ENCODE measurements at places on chromosomes 1 and 21.

GRCh38 chr1:65235867-65236805 lies 73.2 kb upstream of the DNAJC6 start:
- no peak for DNase-seq

DNA sequence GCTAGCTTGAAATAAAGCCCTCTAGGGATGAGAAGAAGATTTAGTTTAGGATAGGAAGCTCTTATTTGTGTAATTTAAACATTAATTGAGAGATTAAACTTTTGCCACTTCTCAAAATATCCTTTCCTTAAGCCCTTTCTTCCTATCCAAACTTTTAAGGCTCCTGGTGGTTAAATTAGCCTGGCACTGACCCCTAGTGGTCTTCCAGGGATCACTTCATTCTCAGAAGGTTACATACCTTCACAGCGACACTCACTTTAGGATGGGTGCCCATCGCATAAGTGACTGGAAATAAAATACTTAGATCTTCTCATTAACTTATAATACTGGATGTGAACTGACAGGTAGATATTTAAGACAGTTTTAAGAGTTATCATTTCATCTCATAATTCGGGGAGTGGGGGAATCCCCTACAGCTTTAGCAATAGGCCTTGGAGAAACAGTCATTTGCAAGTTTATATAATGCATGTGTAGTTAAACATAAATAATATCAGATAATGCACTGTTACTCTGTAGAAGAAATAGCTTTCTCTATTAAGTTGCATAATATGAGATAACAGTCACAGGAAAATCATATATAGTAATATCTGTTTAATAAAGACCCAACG lies 7.4 kb downstream of the LHX9 start:
- peak; percentile 32 for DNase-seq

DNA sequence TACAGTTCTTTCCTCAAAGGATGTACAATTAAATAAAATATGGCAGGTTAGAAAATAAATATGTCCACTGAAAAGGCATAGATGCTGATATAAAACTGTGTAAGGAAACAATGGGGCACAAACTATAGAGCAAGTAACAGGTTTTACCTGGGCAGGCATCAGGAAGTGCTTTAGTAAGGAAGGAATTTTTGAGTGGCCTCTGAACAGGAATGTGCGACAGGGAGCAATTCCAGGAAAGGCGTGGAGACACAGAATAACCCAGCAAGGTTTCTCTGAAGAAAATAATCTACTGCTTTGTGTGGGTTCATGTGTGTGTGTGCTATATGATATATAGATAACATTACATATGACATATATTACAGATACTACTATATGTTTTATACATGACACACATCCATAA lies 128.4 kb downstream of the RGS21 start:
- no peak for DNase-seq

DNA sequence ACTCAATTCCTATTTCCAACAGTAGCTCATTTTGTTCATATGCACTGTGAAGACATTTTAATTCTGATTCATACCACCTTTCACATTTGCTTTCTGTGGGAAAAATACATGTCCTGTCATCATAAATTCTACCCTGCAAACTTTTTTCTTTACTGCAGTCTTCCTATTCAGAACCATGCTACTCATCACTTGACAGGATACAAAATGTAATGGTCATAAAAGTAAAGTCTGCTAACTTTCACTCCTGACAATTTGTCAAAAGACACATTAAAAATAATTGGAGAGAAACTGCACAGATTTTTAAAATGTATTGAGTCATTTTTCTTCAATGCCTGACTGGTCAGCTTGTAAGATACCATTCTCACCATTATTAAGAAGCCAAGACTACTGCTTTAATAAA lies 1817.1 kb downstream of the BRINP3 start:
- no peak for DNase-seq

GRCh38 chr21:46060596-46061061 lies 37.3 kb upstream of the COL6A2 start:
- peak; percentile 10 for DNase-seq

GRCh38 chr21:29205009-29205408 lies 74.6 kb downstream of the MAP3K7CL start:
- DNase-seq: no peak

DNA sequence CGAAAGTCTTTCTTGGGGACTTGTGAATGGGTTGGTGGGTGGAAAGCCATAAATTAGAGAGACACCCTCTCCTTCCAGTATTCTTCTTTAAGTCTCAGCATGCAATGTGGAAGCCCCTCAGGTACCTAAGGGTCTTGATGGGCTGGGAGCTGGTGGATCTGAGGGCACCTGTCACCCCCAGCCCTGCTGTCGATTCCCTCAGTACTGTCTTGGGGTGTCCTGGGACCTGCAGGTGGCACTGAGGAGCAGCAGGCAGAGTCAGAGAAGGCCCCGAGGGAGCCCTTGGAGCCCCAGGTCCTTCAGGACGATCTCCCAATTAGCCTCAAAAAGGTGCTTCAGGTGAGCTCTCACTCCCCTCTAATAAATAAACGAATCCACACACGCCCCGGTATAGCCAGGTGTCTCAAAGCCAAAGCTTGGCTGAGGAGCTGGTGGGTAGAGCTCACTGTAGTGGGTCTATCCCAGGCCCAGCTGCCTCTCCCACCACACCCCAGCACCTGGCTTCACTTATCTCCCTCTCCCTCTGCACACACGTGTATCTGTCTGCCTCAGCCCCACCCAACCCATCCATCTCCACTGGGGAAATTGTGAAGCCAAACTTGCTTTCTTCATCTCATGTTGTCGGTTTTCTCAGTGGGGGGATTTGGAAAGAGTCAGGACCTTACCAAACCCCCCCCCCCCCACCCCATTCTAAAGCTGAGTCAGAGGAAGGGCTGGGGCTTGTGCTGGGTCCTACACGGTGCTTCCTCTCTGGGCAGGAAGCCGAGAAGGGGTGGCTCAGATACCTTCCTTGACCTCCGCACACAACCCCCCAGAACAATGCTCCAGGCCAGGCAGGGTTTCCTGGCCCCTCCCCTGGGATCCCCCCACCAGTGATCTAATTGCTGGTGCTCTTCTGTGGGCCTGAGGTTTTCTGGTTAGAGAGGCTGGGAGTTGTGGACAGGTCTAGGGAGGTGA lies 1.6 kb downstream of the ADAM15 start:
- no peak for DNase-seq

DNA sequence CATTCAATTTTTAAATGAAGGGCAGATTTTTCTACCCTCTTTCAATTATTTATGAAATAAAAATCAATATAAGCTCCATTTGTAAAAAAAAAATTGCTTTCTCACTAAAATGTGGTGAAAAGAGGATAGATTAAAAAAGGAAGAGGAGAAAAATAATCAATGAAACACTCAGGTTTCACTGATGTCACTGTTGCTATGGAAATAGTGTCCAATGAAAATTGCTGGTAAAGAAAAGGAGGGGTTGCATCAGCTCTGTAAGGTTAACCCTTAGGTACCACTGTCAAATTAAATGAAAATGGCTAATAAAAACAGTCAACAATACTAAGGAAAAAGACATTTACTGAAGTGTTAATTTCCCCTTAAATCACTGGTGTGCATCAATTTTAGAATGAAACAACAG lies 91.6 kb upstream of the TTC39A start:
- peak; percentile 35 for DNase-seq

GRCh38 chr1:90989990-90990389 lies 31.8 kb downstream of the ZNF644 start:
- DNase-seq: no peak

GRCh38 chr1:178552856-178553255 lies 39.9 kb downstream of the TEX35 start:
- no peak for DNase-seq

DNA sequence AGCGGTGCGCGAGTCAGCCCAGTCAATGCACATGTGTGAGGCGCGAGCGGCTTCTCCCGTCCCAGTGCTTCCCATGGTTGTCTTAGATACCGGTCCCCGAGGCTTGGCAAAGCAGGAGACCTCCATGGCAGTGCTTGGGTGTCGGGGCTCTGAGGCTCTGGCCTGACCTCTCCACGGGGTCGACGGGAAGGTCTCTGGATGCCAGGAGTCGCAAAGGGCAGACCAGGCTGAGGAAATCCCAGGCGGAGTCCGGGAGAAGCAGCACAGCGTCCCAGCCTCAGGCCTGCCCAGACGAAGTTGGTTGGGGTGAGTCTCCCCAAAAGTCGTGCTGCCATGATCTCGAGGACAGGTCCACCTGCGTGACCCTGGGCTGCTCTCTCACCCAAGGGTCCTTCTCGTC lies 3881.6 kb downstream of the SRGAP2C start:
- DNase-seq: no peak

DNA sequence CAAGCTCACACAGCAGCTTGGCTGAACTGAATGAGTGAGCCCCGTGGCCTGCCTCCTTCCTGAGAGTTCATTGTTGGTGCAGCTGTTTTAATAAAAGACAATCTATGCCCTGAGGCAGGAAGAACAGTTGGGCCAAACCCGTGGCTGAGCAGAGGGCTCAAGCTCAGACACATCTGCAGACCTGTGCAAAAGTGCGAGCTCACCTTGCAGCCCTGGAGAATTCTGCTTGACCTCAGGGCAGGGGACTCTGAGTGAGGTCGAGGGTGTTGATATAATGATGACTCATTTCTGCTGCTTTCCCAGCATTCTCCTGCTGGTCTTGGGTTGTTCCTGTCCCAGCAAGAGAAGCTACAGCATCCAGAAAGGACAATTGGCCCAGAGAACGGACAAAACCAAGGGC lies 61.0 kb downstream of the ATP5PO start:
- DNase-seq: no peak

- no peak for DNase-seq
These were observed 33.2 kb upstream of the KIAA0040 start for GRCh38 chr1:175225805-175226129.

- no peak for DNase-seq
These were observed 53.4 kb downstream of the RGS2 start for GRCh38 chr1:192862271-192862670.
